NCI-H1694 (cell line): ENCODE measurements at places on chromosomes 5 and 9.
A peak's percentile ranks its signal among the peaks of the same experiment; 100 is the strongest.

- DNase-seq = no peak
Observed at GRCh38 chr5:149610589-149611255, 29.4 kb downstream of the ARHGEF37 start.

DNA sequence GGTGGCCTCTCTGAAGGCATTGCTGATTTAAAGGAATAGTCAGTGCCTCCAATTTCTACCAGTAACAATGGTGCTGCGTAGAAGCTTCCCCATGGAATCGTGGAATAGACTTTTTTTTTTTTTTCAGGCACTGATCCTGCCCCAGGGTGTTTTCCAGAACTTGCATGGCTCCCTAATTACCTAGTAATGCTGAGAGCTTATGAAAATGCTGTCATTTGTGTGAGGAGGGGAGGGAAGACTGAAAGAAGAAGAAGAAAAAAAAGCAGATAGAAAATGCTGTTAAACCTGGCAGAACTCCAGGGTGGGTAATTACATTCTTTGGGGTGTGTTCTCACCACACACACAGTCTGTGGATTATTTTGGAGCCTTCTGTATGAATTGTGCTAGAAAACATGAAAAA is 4.8 kb upstream of the GRIA1 start:
- DNase-seq = no peak

- DNase-seq = no peak
Observed at GRCh38 chr5:39146831-39147540, 72.4 kb downstream of the FYB1 start.

DNA sequence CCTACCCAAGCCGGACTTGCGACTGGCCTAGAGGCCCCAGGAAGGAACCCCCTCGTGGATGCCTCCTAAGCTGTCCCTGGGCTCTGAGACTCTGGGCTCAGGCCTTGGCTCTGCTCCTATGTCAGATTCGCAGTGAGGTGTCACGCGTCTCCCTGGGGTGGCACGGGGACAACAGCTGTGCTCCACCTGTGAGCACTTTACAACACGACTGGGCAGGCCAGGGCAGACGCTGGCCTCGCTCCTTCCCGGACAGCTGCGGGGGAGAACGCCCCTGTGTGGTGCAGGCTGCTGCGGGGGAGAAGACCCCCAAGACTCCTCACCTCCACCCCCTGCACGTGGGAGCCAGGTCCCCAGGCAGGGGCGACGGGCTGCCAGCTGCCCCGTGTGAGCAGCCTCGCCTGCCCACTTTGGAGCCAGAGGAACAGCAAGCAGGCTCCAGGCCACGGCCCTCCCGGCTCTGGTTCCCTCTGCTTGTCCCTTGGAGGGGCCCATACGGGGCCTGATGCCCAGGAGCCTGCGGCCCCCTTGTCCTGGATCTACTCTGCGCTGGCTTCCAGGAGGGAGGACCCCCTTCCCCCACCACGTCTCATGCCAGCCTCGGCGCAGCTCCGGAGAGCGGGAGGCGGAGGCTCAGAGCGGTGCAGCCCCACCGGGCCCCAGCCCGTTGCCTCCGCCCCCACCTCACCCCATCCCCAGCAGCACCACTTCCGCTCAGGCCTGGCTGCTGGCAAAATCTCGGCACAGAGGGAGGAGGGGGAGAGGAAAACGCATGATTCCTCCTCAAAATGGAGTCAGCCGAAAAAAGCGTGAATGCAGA is 36.0 kb downstream of the SARDH start:
- peak; percentile 83 for DNase-seq

DNA sequence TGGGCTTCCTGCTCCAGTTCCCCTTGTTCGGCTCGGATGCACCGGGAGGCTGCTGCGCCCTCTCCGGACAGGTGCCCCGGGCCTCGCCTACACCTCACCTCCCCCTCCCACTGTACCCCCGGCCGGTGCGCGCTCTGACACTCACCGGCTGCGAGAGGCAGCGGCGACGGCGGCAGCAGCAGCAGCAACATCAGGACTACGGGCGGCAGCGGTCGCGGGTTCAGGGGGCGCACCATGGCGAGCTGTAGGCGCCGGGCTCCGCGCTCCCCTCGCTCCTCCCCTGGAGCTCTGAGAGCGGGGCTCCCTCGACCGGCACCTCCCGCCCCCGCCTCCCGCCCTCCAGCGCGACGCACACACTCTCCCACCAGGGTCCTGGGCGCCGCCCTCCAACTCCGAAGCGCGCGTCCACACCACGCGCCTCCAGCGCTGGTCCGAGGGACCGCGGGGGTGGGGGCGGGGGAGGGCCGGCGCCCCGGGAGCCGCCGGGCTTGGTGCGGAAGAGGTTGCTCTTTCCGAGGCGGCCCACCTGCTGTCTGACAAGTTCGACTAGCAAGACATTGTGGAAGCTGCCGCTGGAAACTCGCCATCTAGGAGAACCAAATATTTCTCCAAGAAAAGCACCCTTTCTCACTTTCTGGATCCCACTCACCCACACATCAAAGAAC is at the start of gene GFRA3:
GFRA3 (minus strand) TSS at position 433 of the 665 bp plus-strand sequence; CDS start at position 236, 197 bp downstream.
- DNase-seq = no peak

DNA sequence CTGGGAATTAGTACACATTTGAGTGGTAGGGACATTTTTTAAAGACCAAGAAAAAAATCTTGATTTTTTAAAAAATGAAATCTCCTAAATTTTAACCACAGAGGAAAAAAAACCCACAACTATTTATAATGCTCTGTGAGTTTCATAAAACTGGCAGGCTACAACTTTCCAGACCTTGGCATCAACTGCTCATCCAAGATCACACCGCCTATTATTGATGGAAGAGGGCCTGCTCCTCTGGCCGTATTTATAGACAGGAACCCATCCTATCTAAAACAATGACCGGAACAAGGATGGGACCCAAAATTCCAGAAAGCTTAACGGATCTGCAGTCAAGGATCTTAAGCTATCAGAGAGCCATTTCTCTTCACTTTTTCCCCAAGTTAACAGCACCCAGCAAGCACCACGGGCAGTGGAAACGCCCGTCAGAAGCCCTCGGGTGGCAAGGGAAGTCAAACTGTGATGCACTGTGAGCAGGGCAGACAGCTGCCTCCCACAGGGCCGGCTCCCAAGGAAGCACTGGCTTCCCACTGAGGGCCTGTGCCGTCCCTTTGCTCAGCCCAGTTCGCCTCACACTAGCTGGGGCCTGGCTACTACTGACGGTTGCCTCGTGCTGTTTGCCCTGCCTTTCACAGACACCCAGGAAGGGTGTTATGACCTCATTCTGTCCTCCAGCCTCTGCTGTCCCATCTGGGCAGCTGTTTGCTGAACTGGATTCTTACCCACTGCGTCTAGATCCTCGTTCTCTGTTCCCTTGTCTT is 62.8 kb downstream of the CDC14B start:
- no peak for DNase-seq

DNA sequence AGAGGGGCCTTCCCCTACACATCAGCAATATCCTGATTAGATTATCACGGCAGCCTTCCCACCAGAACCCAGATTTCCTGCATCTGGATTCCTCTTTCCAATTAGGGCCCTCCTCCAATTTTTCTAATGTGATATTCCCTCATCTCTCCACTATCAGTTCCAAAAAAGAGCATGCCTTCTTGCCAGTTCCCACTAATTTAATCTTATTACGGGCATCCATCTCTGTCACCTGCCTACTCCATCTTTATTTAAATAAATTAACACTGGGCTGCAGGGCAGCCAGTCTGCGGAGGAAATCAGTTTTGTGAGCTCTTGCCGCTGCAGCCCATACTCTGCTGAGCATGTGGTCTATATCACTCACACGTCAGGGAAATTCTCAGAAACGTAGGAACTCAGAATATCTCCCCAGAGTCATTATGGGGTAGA is 16.6 kb upstream of the FBP2 start:
- DNase-seq = no peak

GRCh38 chr9:124017929-124018729 is 6.6 kb downstream of the LHX2 start:
- DNase-seq = no peak

DNA sequence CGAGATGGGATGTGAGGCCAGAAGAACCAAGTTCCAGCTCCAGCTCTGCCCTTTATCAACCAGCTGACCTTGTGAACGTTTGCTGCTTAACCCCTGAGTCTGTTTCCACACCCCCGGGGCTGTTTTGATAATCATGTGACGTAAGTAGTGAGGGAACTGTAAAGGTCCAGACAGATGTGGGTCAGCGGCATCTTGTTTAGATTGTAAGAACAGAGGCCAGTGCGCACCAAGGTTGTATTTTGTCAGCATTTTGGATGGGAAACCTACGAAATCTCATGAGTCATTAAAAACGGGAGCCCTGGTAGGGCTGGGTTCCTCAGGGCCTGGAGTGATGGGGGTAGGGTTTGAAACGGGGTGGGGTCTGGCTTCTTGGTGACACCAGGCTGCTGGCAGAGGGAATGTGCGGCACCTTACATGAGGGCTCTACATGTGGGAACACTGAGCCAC is 13.8 kb upstream of the COL15A1 start:
- DNase-seq = no peak

DNA sequence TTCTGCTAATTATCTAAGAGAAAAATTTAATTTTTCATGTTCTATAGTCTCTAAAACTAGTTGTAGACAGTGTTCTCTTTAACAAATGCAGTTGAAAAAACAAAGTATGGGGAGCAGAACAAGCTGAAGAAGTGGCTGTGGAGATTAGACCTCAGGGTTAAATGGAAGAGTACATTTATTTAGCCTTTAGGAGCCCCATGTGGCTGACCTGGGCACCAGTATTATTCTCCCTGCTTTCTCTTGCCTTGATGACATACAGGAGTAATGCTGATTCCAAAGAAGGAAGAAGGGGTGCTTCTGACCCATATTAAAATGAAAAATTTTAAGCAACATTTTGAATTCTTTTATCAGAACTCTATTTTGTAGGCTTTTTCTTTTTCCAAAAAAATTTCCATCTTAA is 312.3 kb upstream of the RIOK2 start:
- DNase-seq = no peak

DNA sequence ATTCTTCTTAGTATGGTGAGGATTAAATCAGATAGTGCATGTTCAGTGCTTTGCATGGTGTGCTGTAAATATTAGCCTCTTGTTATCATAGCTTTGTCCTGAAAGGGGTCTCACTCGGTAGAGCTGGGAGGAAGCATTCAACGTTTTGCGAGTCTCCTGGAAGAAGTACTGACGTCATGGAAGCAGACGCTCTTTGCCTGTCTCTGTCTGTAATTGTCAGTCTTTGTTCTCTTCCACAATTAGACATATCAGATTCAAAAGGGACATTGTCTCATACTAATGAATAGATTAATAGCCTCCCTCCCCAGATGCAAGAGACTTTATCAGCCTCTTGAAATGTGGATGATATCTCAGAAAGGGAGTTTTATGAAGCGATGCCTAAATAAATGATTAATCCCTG is 91.8 kb upstream of the CXCL14 start:
- no peak for DNase-seq

DNA sequence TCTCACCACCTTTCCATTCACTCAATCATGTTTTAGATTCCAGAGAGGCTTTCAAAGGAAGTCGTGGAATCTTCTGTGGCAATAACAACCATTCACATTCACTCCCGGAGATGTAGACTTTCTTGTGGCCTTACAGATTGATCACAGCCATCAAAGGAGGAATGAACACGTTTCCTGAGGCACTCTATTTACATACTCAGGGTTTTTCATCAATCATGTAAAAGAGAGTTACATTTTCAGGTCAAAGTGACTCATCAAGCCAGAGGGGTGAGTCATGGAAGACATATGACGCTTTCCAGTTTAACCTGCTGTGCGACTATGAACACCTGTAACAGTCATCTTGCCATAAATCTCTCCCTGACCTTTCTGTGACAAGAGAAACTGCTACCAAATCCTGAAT is 39.3 kb upstream of the RAD23B start:
- no peak for DNase-seq

GRCh38 chr9:89160806-89161205 is 17.8 kb downstream of the SHC3 start:
- DNase-seq = no peak

DNA sequence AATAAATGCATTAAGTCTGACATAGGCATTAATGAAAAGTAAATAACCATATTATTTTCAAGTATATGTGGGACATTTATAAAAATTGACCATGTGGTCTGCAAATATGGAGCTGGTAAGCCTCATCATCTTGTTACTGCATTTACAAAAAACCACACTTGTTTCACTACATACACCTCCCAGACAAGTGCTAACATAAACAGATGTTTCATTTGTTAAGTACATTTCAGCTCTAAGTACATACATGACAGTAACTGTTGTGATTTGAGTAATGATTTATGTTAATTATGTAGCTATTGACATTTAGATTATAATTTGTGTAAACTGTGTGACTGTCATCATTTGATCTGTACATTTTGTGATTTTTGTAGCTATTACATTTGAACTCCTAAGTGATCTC is 13.9 kb downstream of the IDNK start:
- DNase-seq = no peak

DNA sequence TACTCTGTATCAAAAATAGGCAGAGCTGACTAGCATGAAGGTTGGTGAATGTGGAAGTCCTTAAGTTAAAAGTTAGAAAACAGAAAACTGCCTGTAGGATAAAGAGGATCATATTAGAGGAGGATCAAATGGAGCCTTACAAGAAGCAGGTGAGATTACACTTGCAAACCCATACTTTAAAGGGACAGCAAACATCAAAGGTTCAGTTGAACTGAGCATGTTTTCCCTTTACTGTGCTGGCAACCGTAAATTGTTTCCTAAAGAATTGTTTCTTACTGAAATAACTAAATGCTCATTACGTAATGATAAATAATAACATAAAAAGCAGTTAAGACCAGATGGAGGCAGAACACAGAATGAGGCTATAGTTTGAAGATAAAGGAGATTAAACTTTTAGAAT is 465.3 kb upstream of the FTMT start:
- DNase-seq = no peak
